ENCODE measurements at places on chromosomes 13 and 19. TPM values are rescaled to one million over a fixed set of nuclear protein-coding genes. Genes with fewer than 3 reads are reported as not detected.

DNA sequence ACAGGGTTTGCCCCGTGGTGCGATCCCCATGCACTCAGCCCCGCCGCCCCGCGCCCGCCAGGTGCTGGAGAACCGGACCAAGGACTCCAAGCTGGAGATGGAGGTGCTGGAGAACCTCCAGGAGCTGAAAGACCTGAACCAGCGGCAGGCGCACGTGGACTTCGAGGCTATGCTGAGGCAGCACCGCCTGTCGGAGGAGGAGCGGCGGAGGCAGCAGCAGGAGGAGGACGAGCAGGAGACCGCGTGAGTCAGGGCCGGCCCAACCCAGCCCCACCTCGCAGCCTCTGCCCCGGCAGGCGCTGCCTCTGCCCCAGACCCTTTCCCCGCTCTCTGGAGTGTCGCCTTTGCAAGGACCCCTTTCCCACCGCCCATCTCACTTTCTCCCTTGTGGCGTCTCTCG is 11.3 kb downstream of the YJU2 start:
- H3K27ac ChIP-seq = no peak overlapping the region
- no peak overlapping the region for H3K4me3 ChIP-seq
- H3K4me1 ChIP-seq = no peaks in the 10 kb centered on the region
- H3K36me3 ChIP-seq = peaks cover 9% of the 10 kb centered on the region
- DNase-seq = no peak
- H3K27me3 ChIP-seq = no peaks in the 10 kb centered on the region

DNA sequence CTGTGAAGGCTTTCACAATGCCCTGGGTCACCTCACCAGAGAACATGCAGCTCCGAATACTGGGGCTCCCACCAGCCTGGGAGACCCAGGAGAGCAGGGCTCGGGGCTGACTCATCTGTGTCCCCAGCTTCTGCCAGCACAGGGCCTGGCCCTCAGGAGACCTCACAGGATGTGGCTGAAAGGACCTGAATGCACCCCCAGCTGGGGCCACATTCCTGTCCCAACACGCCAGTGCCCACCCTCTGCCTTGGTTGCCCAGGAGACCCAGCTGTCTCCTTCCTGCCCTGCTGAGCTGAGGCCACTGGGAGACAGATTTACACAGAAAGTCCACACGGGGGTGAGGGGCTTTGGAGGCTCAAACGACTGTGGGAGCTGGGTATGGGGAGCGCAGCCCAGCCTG is 11.9 kb downstream of the BCAT2 start:
- DNase-seq = no peak
- H3K27ac ChIP-seq = no peak overlapping the region
- H3K27me3 ChIP-seq = no peaks in the 10 kb centered on the region
- H3K36me3 ChIP-seq = no peaks in the 10 kb centered on the region

DNA sequence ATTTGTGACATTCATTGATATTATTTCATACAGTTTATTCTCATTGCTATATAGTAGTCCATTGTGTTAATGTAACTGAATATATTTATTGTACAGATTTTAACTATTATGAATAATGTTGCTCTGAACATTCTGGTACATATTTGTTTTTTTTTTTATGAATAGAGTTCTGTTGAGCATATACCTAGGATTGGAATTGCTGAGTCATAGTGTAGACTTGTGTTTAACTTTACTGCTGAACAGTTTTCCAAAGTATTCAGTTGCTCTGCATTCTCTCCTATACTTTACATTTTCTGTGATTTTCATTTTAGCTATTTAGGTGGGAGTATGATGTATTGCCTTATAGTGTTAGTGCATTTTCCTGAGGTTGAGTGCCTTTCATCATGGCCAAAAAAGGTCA is 97.5 kb downstream of the MAB21L1 start:
- no peak overlapping the region for H3K4me3 ChIP-seq
- H3K27me3 ChIP-seq = no peaks in the 10 kb centered on the region
- no peak overlapping the region for H3K27ac ChIP-seq
- no peaks in the 10 kb centered on the region for H3K36me3 ChIP-seq
- peak; percentile 25 for DNase-seq

DNA sequence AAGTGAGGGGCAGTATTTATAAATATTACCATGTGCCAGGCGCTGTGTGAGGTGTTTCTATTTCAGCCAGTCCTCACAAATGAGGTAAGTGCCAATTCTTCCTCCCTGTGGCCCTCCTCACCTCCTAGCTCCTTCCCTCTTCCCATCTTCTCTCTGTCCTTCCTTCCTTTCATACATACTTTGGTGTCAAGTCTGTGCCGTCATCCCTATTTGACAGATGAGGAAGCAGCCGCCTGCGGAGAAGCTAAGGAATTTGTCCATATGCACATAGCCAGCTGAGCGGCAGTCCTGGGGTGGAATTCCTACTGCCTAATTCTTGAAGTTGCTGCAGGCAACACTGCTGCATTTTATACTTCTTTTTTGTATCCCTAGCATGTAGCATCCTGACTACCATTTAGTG is 150.8 kb downstream of the B3GLCT start:
- no peak for DNase-seq
- no peaks in the 10 kb centered on the region for H3K4me1 ChIP-seq
- H3K36me3 ChIP-seq = no peaks in the 10 kb centered on the region
- no peak overlapping the region for H3K27ac ChIP-seq

FFAR2 gene
- not detected for total RNA-seq

LRRC25 gene
- total RNA-seq = not detected

- peak; percentile 24 for DNase-seq
- H3K4me1 ChIP-seq = no peaks in the 10 kb centered on the region
- H3K27me3 ChIP-seq = no peaks in the 10 kb centered on the region
- H3K36me3 ChIP-seq = peaks cover 57% of the 10 kb centered on the region
Measured at GRCh38 chr19:34459614-34460013, 21.9 kb upstream of the WTIP start.

PPM1N gene
- 4.7 TPM for total RNA-seq

PRR22 gene
- total RNA-seq = 5.6 TPM

KRTDAP gene
- total RNA-seq = not detected

DNA sequence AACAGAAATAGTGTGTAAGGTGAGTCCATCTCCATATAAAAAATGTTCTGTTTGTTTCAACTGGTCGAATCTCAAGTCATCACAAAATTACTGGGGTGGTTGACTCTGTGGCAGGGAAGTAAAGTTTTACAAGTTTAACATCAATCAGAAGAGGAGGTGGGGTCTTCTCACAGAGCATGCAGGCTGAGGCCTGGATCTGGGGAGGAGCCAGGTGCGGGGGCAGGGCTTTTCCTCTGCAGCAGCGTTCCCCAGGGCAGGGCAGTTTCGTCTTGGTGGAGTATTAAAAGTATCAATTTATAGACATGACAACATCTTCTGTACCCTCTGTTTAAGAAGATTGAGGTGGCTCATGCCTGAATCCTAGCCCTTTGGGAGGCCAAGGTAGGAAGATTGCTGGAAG is 68.8 kb downstream of the SLC7A9 start:
- DNase-seq = no peak
- no peaks in the 10 kb centered on the region for H3K36me3 ChIP-seq
- H3K27ac ChIP-seq = no peak overlapping the region

SIGLEC14 gene
- total RNA-seq = not detected

- no peaks in the 10 kb centered on the region for H3K36me3 ChIP-seq
- H3K27me3 ChIP-seq = no peaks in the 10 kb centered on the region
- DNase-seq = no peak
- H3K4me3 ChIP-seq = no peak overlapping the region
- no peak overlapping the region for H3K27ac ChIP-seq
Measured at GRCh38 chr13:47372751-47373150, 475.9 kb upstream of the HTR2A start.

PNMA8C gene
- not detected for total RNA-seq

GRCh38 chr13:110559429-110559943 is 2.0 kb downstream of the RAB20 start:
- DNase-seq = peak; percentile 70
- H3K4me3 ChIP-seq = peak overlapping the region; percentile 94
- H3K27ac ChIP-seq = peak overlapping the region; percentile 66

CYP2S1 gene
- 8.6 TPM for total RNA-seq

GPR12 gene
- total RNA-seq = not detected

DNA sequence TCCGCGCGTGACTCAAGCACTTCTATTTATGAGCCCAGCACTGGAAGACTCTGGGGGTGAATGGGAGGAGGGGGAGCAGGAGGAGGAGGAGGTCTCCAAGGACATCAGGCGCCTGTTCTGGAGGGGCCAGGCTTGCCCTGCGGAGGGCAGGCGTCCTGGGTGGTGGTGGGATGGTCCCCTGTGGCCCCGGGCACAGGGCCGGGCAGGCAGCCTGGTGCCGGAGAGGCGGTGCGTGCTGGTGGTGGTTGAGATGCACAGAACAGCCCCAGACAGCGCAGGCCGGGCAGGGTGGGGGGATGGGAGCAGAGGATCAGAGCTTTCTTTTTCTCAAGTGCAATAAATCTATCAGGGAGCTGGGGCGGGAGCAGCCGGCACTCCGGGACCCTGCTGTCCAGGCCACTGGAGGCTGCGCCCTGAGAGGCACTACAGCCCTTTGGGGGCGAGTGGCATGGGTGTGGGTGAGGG is 14.0 kb downstream of the NKPD1 start:
- no peaks in the 10 kb centered on the region for H3K27me3 ChIP-seq
- H3K4me3 ChIP-seq = no peak overlapping the region
- no peak overlapping the region for H3K27ac ChIP-seq
- no peak for DNase-seq
- H3K36me3 ChIP-seq = no peaks in the 10 kb centered on the region
- H3K4me1 ChIP-seq = peaks cover 4% of the 10 kb centered on the region

DNA sequence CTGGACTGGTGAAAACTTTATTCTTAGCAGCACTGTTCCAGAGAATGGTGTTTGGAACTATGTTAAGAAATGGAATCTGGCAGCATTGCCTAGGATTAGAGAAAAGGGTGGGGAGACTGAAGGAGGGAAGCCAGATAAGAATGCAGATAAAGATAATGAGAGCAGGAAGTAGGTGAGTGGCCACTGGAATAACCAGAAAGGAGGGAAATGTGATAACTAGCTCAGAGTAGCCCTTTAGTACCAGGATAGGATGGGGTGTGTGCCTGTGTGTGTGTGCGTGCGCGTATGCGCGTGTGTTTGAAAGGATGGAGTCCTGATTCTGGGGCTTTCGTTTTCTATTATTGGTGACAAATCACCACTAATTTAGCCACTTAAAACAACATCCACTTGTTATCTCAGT is 33.4 kb upstream of the FRY start:
- H3K36me3 ChIP-seq = no peaks in the 10 kb centered on the region
- no peaks in the 10 kb centered on the region for H3K27me3 ChIP-seq
- no peak overlapping the region for H3K27ac ChIP-seq
- H3K4me3 ChIP-seq = no peak overlapping the region
- no peaks in the 10 kb centered on the region for H3K4me1 ChIP-seq

GRCh38 chr19:10648360-10648759 is 5.8 kb upstream of the ILF3 start:
- DNase-seq = no peak
- H3K36me3 ChIP-seq = no peaks in the 10 kb centered on the region
- H3K4me1 ChIP-seq = peaks cover 3% of the 10 kb centered on the region
- no peak overlapping the region for H3K27ac ChIP-seq
- H3K4me3 ChIP-seq = no peak overlapping the region
- no peaks in the 10 kb centered on the region for H3K27me3 ChIP-seq

DNA sequence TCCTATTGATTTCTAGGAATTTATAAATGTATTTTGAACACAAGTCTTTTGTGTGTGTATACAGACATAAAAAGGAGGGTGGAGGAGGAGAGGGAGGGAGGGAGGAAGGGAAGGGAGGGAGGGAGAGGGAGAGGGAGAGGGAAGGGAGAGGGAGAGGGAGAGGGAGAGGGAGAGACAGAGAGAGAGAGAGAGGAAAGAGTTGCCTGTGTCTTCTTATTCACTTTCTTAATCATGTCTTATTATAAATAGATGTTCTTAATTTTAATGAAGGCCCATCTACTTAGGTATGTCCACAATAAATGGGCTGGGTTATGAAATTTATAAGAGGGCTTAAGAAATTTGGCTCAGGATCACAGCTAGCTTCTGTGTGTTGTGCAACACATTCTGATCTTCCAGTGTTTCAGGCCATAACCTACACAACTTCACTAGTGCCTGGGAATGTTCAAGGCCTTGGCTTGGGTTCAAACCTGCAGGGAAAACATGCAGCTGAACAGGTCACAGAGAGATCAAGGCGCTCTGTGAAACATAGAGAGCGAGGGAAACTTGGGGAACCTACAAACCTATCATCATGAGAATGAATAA is 39.3 kb downstream of the ZNF45 start:
- H3K4me3 ChIP-seq = no peak overlapping the region
- no peak overlapping the region for H3K27ac ChIP-seq
- no peaks in the 10 kb centered on the region for H3K36me3 ChIP-seq
- no peaks in the 10 kb centered on the region for H3K27me3 ChIP-seq
- no peak for DNase-seq

MEDAG gene
- total RNA-seq = not detected

NKG7 gene
- total RNA-seq = not detected

DNA sequence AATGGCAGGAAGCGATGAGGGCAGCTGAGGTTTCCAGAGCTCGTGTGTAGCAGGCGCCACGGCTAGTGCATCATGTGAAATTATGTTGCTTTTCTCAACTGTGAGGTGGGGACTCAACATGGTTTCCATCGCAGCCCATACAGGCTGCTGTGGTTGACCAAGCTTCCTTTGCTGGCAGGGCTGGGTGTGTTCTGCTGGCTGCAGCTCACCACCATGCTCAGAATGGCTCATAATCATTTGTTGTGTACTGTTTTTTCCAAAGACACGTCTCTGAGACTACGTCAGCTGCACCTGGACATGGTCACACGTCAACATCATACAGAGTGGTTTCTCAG is 16.1 kb upstream of the RASA3 start:
- H3K4me3 ChIP-seq = no peak overlapping the region
- no peaks in the 10 kb centered on the region for H3K27me3 ChIP-seq
- H3K27ac ChIP-seq = no peak overlapping the region
- no peak for DNase-seq
- peaks cover 15% of the 10 kb centered on the region for H3K4me1 ChIP-seq

- no peak overlapping the region for H3K27ac ChIP-seq
- H3K36me3 ChIP-seq = no peaks in the 10 kb centered on the region
- H3K4me1 ChIP-seq = no peaks in the 10 kb centered on the region
- no peak overlapping the region for H3K4me3 ChIP-seq
Measured at GRCh38 chr13:24719139-24719538, 38.9 kb downstream of the ATP12A start.

GRCh38 chr19:1373042-1373533 is 10.6 kb upstream of the NDUFS7 start:
- no peak for DNase-seq
- no peak overlapping the region for H3K27ac ChIP-seq
- no peak overlapping the region for H3K4me3 ChIP-seq
- H3K4me1 ChIP-seq = no peaks in the 10 kb centered on the region

Data from PC-3 (cell line).